ENCODE measurements at places on chromosomes 11 and 22. TPM values are rescaled to one million over a fixed set of nuclear protein-coding genes. Genes with fewer than 3 reads are reported as not detected.

DNA sequence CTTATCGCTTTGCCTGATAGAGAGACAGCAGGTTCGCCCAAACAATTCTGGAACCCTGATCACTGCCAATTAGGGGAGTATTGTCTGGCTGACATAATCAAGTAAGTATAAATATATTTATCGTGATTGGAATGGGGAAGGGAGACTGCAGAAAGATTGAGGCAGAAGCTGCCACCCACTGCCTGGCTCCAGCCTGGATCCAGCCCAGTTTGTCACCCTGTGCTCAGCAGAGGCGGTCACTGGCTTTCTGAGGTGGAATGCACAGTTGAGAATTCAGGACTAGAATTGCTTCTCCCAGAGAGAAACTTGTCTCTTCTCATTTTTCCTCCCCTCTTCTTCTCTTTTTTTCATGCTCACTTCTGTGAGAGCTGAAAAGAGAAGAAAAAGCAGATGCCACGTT, 25.9 kb downstream of the GRAP2 start:
- DNase-seq, result no peak

DNA sequence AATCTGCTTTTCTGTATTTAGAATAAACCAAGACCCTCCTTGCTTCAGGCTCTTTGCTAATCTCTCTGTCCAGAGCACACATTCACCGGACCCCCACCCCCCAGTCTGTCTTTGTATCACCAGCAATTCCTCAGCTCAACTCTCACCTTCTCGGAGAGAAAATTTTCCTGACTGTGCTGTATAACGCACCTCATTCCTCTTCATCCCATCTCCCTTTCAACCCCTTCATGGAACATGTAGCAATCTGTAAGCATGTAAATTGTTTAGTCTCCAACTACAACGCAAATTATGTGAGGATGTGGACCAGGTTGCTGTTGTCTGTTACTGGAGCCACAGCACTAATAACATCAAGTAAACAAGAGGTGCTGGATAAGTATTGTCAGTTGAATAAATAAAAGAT, 349.8 kb downstream of the DCDC1 start:
- DNase-seq, result no peak

DNA sequence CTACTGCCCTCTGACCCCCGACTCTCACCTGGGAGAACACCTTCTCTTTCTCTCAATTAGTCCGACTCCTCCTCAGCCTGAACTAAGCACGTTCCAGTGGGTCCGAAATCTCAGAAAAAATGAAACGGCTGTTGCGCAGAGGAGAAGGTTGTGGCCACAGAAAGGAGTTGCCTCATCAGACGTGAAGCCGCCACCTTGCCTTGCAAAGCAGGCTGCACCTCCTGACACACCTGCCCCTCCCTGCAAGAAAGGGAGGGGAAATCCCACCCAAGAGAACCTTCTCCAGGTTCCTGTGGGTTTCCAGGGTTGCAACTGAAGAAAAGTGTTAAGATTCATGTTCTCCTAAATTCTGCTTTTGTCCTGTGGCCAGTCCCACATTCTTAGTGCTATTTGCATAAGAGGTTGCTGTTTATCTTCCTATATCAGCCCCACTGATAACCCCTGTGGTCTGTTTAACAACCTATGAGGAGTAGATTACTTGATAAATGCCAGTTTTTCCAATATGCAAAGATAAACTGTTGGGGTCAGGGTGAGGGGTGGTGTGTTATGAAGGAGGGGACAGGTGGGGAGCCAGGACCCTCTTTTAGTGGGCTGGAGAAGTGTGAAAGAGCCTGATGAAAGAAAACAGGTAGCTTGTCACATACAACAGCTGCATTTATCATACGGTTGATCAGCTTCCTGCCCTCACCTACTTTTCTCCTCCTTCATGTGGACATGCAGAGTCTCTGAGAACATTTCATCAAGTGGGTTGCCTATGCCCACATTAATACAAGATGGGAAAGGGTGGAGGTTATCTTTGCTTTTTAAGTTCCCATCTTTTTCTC, 18.2 kb downstream of the ZBTB16 start:
- DNase-seq, result no peak

DNA sequence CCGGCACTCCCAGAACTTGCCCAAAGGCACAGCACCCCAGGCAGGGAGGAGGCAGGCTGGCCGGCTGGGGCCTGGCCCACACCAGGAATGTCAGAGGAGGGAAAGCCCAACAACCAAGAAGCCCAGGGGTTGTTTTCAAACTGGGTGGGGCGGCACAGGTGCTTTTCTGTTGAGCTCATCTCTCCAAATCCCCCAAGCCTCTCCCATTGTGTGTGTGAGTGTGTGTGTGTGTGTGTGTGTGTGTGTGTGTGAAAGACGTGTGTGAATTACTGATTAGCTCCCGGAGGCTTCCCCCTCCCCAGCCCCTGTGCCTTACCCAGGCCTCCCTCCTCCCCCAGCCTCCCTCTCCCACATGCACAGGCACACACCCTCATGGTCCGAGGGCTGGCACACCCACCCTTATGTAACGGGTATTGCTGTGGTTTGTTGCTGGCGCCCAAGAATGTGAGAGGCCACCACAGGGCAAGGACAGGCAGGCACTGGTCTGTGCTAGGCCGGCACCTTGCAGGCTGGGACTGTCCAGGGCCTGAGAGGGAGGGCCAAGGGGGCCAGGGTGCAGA, 15.9 kb downstream of the TRIM29 start:
- DNase-seq, result no peak

Gene SCN4B
- 12.2 TPM for total RNA-seq

Gene DKK3
- 185 TPM for total RNA-seq

Gene BARX2
- total RNA-seq, result 0.16 TPM

Gene CDHR5
- not detected for total RNA-seq

Gene CD6
- total RNA-seq, result 0.16 TPM

Gene PATE1
- not detected for total RNA-seq

Gene OR4C3
- total RNA-seq, result not detected

Gene APOBEC3F
- 0.31 TPM for total RNA-seq

All from occipital lobe (tissue), 3 donors.